ENCODE measurements at places on chromosomes 7 and 10.
A peak's percentile ranks its signal among the peaks of the same experiment; 100 is the strongest.

- DNase-seq: no peak
These were observed 9.9 kb downstream of the CRPPA start for GRCh38 chr7:16411391-16411790.

DNA sequence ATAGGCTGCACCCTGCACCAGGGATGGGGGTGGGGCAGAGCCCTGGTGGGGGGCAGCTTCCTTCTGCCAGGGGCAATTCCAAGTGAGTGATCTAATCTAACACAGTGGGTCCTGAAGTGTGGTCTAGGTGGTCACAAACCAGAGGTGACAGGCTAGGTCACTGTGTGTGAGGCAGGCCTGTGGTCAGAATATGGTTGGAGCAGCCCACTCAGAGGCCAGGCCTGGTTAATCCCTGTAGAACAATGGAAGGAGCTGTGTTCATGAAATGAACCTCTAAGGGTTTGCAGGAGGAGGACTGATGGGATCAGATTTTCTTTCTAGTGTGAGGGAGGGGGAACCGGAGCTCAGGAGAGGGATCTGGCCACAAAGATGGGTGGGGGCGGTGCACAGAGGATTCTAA is 10.0 kb upstream of the TSPAN14 start:
- DNase-seq: no peak

DNA sequence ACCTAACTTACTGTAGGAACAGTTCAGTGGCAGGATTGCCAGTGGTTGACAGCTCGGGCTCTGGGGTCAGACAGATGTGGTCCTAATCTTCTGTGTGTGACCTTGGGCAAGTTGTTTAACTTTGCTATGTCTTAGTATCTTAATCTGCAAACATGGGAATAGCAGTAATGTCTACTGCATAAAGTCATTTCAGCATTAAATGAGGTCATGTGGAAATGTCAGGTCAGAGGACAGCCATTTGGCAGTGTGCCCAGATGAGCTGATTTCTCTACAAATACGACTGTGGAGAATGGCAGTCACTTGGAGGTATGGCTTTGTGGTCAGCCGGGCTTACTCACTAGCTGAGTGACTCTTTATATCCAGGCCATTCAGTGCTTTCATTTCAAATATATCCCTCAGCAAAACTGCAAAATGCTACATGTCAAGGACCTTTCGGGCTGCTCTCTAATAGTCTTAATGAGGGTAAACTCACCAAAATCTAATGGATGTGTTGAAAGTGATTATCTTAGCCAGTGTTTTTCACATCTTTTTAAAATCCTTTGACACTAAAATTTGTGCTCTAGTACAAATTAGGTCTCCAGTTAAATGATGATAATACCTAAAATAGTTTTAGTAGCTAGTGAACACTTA is 171.4 kb downstream of the ST7 start:
- peak; percentile 81 for DNase-seq

DNA sequence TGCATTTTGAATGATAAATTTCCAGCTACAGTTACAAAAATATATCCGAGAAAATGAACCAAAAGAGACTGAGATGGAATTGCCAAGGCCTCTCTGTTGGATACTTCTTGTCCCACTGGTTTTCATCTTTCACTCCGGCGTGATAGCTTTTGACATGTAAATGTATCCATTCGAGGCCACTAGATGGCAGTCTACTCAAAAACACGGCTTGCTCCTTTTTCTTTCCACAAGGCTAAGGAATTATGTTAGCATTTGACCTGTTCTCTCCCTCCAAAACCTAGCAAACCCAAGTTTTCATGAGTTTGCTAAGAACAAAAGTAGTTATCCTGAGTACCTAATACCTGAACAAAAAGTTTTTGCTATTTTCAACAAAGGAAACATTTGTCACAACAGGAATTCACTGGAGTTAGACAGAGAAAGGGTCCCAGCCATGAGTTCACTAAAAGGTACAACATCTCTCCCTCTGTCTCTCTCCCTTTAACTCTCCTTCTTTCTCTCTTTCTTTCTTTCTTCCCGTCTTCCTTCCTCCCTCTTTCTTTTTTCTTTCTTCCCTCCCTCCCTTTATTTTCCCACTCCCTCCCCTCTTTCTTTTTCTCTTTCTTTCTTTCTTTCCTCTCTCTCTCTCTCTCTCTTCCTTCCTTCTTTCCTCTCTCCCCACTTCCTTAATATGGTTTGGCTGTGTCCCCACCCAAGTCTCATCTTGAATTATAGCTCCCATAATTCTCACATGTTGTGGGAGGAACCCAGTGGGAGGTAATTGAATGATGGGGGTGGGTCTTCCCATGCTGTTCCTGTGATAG is 207.9 kb upstream of the MYO3A start:
- peak; percentile 39 for DNase-seq

DNA sequence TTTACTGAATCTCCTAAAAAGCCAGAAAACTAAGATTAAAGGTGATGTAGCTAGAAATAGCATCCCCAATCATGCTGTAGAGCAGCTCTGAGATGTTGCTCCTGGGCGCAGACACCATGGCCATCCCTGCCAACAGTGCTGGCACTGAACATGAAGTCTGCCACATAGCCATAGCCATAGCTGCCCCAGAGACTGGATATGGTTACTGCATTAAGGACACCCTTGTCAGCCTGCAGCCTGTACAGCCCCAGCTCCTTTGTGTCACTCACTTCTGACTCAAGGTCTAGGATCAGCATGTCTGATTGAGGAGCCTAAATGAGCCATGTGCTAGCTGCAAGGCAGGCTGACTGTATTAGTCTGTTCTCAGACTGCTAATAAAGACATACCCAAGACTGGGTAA is 284.6 kb downstream of the RPS24 start:
- no peak for DNase-seq

- no peak for DNase-seq
These were observed 75.9 kb downstream of the BMPER start for GRCh38 chr7:33981226-33981625.

- DNase-seq: no peak
These were observed 91.7 kb upstream of the CHST15 start for GRCh38 chr10:124185084-124185483.

- no peak for DNase-seq
These were observed 53.2 kb downstream of the A1CF start for GRCh38 chr10:50832171-50832751.

DNA sequence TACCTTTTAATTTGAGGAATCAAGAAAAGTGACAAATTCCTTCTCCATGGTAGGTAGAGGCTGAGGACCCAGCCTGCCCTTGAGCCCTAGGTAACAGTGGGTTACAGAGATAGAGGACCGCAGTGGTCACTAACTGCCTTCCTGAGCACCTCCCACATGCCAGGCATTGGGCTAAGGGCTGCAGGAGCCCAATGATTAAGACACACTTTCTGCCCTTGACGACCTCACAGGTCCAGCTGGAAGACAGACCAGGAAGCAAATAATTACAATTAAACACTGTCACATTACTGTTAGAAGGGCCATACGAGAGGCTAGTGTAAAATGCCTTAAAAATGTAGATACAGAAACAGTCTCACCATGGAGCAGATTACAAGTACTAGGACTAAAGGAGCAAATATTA is 156.8 kb upstream of the NFE2L3 start:
- no peak for DNase-seq

DNA sequence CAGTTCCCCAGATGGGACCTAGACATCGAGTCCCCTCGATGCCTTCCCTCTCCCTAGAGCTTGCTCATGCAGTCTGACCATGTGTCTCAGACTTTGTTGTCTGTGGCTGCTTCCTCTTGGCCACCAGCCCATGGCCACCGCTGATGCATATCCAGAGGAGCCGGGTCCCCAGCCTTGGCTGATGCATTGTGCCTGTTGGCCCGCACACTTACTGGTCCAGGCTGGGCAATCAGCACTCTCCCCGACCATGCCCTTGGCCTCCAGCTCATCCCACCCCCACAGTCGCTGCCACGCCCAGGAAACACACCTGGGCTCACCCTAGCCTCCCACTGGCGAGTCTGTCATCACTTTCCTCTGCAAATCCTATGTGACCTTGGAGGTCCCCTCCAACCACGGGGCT is 10.1 kb downstream of the NPC1L1 start:
- DNase-seq: no peak

DNA sequence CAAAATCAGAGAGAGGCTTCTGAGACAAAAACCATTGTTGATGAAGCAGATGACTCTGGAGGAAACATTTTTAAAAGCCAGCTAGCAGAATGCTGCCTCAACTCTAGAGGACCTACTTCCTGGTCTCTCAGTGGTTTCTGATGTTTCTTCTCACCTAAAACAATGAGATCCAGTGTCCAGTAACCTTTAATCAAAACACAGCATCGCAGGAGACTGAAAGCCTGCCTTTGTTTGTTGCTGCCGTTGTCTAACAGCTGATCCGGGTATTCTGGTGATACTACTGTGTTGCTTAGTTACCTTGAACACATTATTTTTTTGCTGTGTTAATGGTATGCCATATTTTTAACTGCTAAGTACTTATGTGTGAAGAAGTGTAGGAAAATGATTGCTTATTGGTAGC is 70.9 kb downstream of the WIPF3 start:
- peak; percentile 58 for DNase-seq

DNA sequence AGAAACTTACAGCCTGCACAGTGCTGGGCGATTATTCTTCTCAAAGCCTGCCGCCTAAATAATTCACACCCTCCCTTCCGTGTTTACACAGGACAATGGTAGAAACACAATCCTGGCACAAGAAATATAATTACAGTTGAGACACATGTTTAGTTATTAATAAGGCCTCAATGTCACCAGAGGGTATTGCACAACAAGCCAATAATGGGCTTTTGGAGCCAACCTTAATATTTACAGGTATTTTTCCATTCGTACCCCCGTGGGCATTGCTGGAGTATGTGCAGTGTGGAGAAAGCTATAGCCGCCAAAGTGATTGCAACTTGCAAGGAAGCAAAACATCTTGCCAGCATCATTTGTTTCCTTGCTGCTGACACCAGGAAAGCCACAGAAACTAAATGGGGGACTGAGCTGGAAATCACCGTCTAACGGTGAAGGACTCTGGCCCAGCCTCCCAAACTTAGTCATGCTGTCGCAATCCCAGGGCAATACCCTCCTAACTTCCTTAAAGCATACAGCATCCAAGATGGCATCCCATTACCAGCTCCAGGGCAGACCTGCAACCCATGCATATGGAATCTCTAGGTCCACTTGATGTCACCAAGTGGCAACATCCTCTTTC is 8.6 kb downstream of the CALN1 start:
- DNase-seq: no peak

DNA sequence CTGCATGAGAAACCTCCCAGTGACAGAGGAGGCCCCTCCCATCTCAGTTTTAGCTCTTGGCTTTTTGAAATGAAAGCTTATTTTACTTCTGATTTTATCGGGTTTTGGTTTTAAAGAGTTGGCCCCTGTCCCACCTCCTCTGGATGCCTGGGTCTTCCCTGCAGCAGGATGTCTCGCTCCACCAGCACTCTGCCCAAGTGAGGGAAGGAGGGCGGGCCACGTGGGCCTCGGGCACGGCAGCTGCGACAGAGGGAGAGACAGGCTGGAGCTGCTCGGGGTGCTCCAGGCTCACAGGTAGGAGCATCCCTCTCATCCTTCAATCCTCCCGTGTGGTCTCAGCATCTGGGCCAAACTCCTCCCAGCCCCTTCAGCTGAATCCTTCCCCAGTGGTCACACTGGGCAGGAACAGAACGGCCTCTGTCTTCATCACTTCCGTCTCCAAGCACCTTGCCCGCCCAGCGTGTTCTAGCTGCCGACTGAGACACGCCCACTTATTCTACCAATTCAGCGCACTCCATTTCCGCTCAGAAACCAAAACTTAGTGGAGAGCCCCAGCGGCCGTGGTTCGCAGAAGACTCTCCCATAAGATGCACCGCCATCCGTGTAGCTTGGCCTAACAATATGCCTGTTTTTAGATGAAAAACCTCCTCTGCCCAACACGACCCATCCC is 222.9 kb downstream of the GLRX3 start:
- DNase-seq: no peak

- no peak for DNase-seq
These were observed 21.6 kb upstream of the PDSS1 start for GRCh38 chr10:26675873-26676257.

DNA sequence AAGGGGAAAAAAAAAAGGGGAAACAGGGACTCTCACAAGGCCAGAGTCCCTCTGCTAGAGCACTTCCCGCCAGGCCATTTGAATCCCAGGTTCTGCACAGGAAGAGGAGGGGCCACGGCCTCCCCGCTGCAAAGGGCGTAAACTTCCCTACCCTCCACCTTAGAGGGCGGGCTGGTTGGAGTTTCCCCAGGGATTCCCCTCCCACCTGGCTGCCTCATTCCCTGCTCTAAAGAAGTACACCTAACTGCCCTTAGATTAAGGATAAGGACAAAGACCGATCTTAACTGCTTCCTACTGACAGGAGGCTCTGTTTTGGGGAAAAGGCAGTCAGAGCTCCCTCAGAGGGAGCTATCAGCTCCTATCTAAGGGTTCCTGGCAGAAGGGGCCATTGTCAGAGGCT is 102.0 kb upstream of the ARMC3 start:
- DNase-seq: no peak

DNA sequence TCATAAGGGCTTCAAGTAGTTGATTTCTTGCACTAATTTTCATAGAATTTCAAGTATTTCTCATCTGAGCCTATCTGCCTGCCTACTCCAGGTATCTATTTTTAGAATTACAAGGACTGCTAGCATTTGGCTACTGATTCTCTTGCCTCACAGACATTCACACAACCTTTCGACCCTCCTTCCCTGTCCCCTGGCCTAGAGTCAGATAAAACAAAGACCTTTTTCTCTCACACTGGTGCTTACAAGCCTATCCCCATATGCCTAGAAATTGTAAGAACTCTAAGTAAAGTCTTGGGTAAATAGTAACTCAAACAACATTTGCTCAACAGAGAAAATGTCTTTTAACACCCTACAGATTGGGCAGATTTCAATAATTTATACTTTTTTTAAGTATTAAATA is 6.3 kb downstream of the GPAM start:
- no peak for DNase-seq

DNA sequence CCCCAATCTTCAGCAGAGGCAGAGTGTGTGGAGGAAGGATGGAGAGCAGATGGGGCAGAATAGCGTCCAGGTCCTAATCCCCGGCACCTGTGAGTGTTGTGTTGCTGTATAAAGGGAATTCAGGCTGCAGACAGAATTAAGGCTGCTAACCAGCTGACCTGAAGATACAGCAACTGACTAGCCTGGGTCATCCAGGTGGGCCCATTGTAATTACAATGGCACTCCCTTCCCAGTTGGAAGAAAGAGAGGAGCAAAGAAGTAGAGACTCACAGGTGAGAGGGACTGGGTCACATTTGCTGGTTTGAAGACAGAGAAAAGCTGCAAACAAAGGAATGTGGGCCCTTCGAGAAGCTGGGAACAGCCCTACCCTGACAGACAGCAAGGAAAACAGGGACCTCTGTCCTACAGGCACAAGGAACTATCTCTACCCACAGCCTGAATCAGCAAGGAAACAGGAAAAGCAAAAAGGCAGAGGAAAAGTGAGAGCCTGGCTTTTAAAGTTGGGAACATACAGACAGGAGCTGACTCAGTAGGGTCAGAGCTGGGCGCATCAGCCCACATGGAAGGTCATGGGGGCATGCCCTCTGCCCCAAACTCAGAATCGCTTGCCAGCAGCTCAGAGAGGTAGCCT is 11.6 kb upstream of the TMEM72 start:
- no peak for DNase-seq

DNA sequence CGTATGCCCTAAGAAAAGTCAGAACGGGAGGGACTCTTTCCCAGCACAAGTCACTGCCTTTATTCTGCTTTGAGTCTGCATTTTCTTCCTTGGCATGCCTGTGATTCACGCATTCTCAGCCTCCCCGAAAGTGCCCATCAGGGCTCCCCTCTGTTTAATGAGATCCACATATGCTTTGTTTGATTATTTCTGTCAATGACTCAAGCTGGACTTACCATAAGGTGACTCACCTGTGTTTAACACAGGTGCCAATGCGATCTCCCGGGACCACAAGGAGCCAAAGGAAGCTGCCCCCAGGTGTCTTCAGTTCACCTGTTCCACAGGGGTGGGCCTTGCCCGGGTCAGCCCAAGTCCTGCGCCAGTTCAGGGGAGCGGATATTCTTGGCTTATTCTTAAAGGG is 386.0 kb upstream of the SHH start:
- DNase-seq: no peak
